ENCODE measurements at places on chromosomes 7 and 10.
A peak's percentile ranks its signal among the peaks of the same experiment; 100 is the strongest.

DNA sequence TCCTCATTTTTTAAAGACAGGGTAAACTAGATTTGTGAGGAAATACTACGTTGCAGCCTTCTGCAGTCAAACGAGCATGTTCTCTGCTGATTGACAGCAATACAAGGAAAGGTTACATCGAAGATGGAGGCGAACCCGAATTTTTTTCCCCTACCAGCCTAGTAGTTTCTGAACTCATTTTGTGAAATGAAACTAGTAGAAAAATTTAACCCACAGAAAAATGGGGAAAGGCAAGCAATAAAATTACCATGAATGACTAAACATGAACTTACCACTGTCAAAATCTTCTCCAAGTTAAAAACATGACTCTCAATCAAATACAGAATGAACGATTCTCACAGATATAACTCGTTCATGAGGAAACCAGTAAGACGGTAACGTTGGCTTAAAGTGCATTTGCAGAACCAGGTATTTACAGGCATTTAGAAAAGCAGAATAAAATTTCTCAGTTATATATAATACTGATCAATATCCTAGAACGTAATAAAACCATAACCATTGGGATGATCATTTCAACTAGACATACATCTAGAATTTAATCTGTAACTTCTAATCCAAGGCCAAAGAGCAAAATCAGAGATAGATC is 73.9 kb downstream of the CELF2 start:
- no peak for DNase-seq

DNA sequence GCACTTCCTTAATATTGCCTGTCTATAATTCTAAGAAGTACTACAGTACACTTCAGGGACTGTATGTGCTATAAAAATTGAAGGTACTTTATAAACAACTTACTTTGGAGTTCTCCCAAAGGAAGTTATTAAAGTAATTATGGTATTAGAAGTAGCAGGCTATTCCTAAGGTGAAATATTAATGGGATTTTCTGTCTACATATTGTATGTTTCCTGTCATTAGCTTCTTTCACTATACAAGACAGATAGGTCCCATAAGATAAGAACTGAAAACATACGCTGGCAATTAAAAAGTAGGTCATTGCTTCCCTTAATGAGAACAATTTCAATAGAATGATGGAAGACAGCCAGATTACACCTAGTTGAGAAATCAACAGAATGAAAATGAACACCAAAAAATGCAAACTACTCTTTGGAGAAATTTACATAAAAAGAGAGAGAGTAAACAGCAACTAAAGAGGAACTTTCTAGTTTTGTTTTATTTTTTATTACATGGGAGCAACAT is 147.0 kb downstream of the HBP1 start:
- peak; percentile 4 for DNase-seq

GRCh38 chr7:141439164-141439563 is 112.0 kb upstream of the AGK start:
- no peak for DNase-seq

DNA sequence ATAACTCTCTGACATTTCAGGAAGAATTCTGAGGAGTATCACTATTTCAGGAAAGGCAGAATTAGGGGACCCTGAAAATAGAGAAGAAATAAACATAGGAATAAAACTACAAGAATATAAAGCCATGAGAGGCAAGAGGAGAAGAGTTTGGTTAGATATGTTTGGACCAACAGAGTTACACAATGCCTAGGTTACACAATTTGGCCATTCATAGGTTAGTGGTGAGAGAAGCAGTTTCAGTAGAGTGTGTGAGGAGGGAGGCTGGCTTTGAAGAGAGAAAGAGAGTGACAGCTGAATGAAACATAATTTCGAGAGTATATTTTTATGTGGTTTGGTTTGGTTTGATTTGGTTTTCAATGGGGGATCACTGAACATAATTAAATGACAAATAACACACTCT is 783.2 kb upstream of the LRRN3 start:
- no peak for DNase-seq

DNA sequence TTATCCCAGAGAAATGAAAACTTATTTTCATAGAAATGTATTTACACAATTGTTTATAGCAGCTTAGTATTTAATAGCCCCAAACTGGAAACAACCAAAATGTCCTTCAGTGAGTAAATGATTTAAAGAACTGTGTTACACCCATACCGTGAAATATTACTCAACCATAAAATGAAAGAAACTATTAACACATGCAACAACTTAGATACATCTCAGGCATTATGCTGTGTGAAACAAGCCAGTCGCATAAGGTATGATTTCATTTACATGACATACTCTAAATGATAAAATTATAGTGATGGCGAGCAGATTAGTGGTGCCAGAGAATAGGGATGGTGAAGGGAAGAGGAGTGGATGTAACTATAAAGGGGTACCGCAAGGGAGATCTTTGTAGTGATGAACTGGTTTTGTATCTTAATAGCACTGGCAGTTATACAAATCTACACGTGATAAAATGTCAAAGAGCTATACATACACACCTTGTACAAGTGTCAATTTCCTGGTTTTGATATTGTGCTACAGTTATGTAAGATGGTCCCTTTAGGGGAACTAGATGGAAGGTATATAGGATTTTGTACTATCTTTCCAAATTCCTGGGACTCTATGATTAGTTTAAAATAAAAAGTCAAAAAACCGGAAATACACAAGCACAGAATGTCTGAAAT is 40.5 kb downstream of the MACC1 start:
- peak; percentile 59 for DNase-seq

DNA sequence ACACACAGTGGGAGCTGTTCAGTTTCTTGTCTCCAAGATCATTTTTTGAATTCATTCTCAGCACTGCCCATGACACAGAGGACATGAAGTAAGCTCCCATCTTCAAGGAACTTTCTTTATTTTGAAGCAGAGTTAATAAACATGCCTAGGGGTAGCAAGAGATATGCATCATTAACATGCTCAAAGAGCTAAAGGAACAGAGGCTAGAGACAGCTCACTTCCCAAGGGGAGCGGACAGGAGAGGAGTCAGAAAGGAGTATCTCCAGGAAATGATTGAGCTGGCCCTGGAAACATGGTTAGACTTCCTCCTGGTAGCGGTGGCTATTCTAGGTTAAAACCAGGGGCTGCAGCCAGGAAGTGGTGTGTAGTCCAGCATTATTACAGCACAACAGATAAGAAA is 135.9 kb downstream of the GPAM start:
- no peak for DNase-seq

DNA sequence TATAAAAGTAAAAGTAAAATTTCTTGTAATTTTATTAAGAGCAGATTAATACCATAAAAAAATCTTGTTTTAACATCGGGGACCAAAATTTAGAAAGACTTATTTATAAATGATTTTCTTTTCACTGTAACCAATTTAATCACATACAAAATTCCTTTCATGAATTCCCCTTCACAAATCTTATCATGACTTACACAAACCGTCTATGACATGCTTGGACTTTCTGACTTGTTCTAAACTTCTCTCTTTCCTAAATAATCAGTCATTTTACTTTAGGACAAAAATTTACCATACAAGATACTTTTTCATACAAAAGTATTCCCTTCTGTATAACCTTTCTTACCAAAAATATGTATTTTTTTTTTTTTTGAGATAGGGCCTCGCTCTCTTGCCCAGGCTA is 9.3 kb downstream of the CROT start:
- no peak for DNase-seq

DNA sequence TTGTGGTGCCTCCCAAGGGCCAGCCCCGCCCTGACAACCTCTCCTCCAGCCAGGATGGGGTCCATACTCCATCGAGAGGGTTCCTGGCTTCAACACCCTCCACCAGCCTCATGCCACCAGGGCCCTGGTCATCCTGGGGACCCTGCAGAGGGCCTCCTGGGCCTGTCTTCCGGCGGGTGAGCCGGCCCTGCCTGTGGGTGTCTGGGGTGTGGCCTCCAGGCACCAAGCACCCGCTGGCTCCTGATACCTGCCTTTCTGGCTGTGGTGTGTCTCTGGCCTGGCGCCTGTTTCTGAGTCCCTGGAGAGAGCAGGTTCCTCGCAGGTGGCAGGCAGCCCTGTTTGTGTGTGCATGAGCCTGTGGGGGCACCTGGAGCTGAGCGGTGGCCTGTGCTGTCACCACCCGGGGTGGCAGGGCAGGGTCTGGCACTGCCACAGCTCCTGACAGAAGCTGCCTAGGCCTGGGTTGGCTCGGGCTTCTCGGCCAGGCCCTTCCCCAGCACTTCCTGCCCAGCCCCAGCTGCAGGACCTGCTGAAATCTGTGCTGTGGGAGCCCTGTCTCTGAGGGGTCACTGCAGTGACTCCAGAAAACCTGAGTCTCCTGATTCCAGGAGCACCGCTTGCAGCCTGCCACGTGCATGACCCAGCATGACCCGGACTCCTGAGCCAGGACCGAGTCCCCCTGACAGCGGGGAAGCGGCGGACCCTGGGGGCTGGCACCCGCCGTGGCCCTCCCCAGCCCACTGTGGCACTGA is 18.4 kb downstream of the ADAM8 start:
- peak; percentile 16 for DNase-seq

DNA sequence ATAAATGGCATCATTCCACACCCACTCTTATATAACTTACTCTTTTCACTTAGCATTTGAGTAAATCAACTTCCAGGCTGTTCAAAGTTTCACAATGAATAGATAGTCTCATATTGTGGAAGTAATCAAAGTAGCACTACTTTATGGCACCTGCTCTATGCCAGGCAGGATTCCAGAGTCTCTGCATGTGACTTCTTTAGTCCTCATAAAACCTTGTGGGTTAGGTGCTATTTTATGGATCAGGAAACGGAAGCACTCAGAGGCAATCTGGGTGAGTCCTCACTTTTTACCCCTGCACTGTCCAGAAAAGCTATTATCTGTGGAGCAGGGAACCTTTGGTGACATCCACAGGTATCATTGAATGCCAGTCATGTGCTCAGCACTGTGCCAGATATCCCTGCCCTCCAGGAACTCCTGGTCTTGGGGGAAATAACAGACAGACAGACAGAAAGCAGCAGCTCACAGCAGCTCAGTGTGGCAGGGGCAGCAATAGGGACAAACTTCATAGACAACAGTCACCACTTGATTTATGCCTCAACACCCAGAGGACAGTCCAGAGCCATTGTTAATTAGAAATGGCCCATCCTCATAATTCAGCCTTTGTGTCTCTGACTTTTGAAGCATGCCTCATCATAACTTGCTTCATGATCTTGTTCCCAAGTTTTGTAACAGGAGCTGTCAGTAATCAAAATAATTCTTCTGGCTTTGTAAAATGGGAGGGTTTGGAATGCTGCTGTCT is 160.6 kb downstream of the SEC23IP start:
- DNase-seq = no peak

- no peak for DNase-seq
Measured at GRCh38 chr10:110822712-110823311, 48.9 kb upstream of the PDCD4 start.

- no peak for DNase-seq
Measured at GRCh38 chr7:109092268-109092667, 522.6 kb downstream of the DNAJB9 start.

DNA sequence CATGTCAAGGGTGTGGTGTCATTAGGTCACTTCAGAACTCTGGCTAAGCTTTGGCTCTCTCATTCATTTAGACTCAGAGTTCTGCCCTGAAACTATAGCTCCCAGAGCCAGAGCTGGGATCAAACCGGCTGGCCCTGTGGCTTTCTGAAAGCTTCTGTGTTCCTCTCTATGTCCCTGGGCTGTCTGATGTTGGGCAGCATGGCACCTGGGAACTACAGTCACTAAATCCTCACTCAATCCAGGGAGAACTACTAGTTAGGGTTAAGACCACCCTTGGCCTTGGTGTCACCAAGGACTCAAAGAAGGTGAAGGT is 13.2 kb downstream of the ATG9B start:
- DNase-seq = peak; percentile 71

- no peak for DNase-seq
Measured at GRCh38 chr10:137031-137430, 1.8 kb downstream of the ZMYND11 start.

- no peak for DNase-seq
Measured at GRCh38 chr7:94630855-94631254, 25.1 kb downstream of the SGCE start.

Data from inflammatory macrophage treated with lipopolysaccharide for 4 hours (primary cell).